Occipital lobe (tissue), 3 donors: ENCODE measurements at places on chromosomes 2 and 18. TPM values are rescaled to one million over a fixed set of nuclear protein-coding genes. Genes with fewer than 3 reads are reported as not detected.

The TSGA10 gene
- total RNA-seq, result 21.1 TPM

The WDR7 gene
- total RNA-seq, result 132 TPM

The SERPINB3 gene
- not detected for total RNA-seq

The GCG gene
- total RNA-seq, result not detected

The LYG1 gene
- total RNA-seq, result 0.47 TPM

The POTEF gene
- total RNA-seq, result not detected

The CDH7 gene
- 2.3 TPM for total RNA-seq

The LOXL3 gene
- total RNA-seq, result 16.1 TPM

The LRRTM1 gene
- 11.9 TPM for total RNA-seq

The HOXD12 gene
- total RNA-seq, result not detected

The EIF2AK3 gene
- total RNA-seq, result 32.3 TPM

The SPATA3 gene
- total RNA-seq, result not detected

The DIS3L2 gene
- 37.6 TPM for total RNA-seq

The GPR35 gene
- total RNA-seq, result 0.31 TPM

The CD8B gene
- not detected for total RNA-seq

The ELOA2 gene
- total RNA-seq, result not detected

The CENPA gene
- total RNA-seq, result 1.9 TPM

The CRYGC gene
- total RNA-seq, result not detected

The CIB4 gene
- total RNA-seq, result not detected

The CCDC142 gene
- total RNA-seq, result 35.6 TPM
